ENCODE measurements at places on chromosomes 1 and 21.

DNA sequence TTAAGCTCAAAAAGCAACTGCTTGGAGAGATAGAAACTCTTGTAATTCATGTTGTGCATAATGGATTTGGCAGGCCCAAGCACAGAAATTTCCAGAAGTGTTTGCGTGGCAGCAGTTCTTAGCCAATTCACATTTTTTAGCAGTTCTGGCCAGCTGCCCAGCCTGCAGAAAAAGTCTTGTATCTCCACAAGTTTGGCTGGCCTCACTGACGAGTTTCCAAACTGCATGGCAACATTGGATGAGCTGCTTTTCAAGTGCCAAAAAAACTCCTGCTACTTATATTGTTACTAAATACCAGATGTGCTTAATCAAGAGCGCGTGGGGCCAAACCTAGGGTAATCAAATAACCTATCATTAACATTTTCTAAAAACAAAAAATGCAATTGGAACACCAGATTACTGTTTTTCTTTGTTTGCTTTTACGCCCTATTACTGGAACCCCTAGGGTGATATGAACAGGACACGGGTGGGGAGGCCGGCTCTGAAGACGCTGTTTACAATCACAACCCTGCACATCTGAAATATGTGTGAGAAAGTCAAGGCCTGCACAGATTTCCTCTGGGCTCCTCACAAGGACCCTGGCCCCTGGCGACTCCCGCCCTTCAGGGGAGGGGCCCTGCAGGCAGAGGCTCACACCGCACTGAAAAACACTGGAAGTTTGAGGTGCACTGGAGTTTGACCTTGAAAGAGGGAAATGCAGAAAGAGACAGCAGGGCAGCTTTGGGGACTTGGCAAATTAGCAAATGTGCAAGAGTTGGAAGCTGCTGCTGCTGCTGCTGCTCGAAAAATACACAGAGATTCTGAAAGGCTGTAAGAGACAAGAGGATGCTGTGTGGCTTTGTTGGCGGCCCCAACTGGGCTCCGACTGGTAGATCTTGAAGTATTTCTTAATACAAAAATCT, 55.2 kb upstream of the TARBP1 start:
- DNase-seq = peak; percentile 41

DNA sequence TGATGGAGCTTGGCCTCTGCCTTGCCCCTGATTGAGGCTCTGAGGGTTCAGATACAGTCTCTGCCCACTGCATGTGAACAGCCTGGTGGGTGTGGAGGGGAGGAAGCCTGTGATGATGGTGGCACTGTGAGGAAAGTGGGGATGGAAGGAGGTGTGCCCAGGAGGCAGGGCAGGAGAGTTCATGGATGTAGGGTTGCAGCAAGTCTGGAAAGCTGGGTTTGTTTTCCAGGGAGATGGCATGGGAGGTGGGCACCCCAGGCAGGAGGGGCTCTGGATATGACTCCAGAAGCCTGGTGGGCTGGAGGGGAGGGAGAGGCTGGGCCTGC, 63.2 kb downstream of the ADARB1 start:
- no peak for DNase-seq

GRCh38 chr1:43354936-43355335, 3.8 kb upstream of the CDC20 start:
- DNase-seq = no peak

GRCh38 chr1:225845571-225846259, 35.8 kb downstream of the EPHX1 start:
- peak; percentile 19 for DNase-seq

DNA sequence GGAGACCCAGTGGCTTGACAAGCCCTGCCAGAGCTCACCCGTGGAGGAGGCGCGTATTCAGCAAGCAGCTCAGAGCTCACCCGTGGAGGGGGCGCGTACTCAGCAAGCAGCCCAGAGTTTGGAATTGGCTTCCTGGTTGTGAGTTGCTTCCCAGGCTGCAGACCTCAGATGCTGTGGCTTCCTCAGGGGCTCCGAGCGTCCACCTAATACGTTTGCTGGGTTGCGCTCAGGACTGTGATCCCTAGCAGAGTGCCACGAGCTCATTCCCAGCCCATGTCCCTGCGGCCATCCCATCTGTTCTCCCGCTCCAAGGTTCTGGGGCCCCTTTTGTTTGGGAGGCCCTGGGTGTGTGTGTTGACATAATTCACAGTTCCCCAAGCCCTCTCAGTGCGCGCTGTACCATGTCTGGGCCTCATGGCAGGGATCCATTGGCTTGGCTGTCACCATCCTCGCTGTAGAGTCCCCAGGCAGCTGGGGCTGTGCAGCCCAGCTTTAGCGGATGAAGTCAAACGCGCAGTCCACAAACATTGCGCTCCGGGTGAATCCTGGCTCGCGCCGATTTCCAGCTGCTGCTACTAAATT, 3.6 kb downstream of the AJAP1 start:
- no peak for DNase-seq

DNA sequence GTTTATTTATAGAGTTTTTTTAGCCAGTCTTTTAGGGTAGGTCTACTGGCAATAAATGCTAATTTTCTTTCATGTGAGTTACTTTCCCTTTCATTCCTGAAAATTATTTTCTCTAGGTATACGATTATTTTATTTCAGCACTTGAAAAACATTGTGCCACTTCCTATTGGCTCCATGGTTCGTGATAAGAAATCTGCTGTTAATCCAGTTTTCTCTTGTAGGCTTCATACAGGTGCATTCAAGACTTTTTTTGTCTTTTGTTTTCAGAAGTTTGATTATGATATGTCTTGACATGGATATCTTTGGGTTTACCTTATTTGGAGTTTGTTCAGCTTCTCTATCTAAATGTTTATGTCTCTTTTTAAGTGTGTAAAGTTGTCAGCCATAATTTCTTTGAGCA, 148.3 kb downstream of the HS2ST1 start:
- DNase-seq = no peak

DNA sequence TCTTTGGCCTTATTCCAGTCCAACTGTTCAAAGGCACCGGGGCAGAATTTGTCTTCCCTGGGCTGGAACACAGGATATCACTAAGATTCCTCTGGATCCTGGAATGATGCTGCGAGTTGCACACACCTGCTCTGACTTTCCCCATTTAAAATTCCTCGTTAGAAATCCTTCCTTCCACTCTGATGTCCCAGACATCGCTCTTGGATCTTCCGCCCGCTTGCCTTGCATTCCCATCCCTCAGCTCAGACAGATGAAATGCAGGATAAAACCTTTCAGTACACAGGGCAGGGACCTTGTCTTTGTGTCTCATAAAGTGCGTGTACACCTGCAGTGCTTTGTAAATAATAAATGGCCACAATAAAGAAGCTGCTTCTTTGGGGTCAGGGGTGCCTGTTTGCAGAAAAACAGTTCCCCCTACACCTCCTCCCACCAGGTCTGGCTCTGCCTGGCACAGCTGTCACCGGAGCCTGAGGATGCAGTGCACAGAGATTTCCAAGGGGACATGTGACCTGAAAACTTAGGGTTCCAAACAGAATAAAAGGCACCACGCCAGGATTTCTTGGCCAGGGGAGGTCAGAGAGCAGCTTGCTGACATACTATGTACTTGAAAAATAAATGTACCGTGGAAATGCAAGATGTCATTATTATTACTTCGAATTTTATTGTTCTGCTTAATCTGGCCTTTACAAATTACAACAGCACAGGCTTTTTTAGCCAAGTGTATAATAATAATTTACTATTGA, 62.9 kb upstream of the SYT6 start:
- no peak for DNase-seq

DNA sequence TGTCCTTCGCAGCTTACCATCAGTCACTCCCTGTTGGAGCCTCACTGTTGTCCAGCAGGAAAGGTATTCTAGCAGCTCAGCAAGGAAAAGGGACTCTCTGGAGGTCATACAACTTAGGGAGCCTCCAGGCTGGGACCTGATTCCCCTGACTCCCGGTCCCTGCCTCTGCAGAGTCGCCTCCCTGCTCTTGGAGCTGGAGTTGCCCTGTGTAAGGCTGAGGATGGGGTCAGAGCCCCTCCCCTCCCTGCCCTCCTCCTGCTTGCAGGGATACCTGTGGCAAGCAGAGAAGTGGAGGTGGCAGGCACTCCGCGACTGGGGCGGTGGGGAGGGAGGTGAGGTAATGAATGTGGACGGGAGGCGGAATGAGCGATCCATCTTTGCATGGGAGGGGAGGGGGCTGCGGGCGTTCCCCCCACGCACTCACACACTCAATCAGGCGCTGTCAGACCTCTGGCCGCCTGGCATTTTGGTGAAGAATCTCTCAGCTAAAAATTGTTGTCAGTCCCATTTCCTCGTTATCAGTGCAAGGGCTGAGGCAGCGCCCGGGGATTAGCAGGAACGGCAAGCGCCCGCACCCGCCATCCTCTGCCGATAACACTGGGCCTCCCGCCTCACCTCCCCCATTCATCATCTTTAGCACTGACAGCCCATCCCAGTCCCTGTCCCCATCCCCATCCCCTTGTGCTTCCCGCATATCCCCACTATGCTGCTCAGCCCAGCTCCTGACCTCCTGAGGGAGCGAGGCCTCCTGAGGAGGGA, 64.3 kb downstream of the TMEM53 start:
- DNase-seq = no peak

- DNase-seq = no peak
Observed at GRCh38 chr1:3360646-3361257, 93.7 kb upstream of the ARHGEF16 start.

GRCh38 chr1:183272390-183272848, 86.4 kb downstream of the LAMC2 start:
- no peak for DNase-seq

- no peak for DNase-seq
Observed at GRCh38 chr1:58844176-58844575, 60.3 kb upstream of the JUN start.

- DNase-seq = no peak
Observed at GRCh38 chr1:92425617-92426016, 61.1 kb downstream of the GFI1 start.

GRCh38 chr1:224623310-224623714, 7.2 kb downstream of the CNIH3 start:
- DNase-seq = no peak

DNA sequence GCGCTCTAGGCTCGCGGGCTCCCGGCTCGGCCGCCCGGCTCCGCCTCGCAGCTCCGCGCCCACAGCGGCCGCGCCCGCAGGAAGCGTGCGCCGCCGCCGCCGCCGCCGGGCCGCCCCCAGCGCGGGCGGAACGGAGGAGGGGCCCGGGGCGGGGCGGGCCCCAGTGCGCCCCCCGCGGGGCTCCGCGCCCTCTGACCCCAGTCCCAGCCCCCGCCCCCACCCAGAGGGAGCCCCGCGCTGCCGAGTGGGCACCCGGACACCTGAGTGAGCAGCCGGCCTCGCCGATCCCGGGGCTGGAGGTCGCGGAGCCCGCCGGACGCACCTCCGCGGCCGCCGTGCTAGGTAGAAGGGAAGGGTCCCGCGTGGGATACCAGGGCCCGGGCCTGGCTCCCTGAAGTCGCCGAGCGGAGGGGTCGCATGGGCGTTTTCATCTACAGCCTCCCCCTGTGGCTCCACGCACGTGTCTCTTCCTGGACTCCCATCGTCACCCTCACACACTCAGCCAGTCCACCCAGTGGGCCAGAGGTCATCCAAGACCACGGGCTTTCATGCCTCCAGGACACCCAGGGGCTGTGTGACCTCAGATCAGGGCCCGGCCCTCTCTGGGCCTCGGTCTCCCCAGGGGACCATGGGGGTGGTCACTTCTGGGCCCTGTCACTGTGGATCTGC, at the start of gene SDC3:
Gene SDC3 (minus strand): TSS at position 63 of the 669 bp plus-strand sequence. CDS start 172 bp downstream, outside the sequence.
- no peak for DNase-seq

GRCh38 chr1:52569449-52570210, 16.7 kb upstream of the TUT4 start:
- DNase-seq = no peak

DNA sequence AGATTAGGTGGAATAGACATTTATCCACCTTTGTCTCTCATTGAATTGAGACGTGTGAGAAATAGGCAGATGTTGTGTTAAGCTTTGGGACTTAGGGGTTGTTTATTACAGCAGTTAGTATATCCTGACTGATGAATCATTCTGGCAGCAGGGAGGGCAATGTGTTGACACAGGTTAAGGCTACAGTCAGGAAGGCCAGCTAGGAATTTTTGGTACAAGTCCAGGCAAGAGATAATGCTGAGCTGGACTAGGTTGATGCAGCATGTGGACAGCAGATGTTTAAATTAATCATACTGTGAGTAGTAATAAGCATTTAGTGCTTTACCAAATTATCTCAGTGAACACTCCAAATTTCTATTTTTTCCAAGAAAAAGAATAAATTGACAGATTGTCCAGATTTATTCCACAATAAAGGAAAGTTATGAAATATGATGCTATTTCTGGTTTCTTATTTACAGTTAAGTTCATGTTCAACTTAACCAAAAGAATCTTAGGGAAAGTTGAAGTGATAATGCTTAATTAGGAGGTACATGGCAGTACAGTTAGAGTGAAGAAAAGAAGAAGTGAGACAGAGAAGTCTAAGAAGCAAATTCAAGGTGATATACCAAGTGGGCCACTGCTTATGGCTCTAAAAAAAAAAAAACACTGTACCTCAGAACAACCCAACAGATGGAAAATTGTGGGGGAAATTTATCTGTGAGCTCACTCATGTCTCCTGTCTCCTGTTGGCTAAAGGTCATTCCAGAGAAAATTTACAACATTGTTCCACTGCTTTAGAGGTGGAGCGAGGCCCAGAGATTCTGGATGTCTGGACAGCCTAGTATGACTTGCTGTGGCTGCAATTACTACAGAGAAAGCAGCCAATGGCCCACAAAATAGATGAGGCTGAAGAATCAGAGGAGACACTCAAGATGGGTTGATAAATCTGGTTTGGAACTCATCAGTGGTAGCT, 102.7 kb upstream of the C21orf91 start:
- DNase-seq = no peak

- no peak for DNase-seq
Observed at GRCh38 chr21:46000182-46000730, 18.7 kb downstream of the COL6A1 start.

DNA sequence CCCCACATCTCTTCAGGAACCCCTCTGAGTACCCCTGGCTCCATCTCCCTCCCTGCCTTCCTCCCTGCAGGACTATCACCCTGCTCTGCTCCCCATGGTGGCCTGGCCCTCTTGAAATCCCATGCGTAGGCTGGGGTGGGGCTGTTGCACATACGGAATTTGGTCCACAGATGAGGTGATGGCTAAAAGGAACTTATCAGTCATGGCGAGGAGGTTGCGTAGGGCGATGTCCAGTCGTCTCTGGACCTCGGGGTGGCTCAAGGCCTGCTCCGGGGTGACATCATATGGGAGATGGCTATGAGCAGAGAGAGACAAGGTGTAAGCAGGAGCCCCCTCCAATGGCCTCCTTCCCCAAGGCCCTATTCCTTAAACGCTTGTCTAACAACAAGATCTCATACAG, 35.3 kb downstream of the IQGAP3 start:
- DNase-seq = no peak

- DNase-seq = no peak
Observed at GRCh38 chr1:25694167-25695007, 77.8 kb downstream of the MAN1C1 start.

GRCh38 chr1:234701737-234702341, 91.9 kb upstream of the IRF2BP2 start:
- DNase-seq = no peak

DNA sequence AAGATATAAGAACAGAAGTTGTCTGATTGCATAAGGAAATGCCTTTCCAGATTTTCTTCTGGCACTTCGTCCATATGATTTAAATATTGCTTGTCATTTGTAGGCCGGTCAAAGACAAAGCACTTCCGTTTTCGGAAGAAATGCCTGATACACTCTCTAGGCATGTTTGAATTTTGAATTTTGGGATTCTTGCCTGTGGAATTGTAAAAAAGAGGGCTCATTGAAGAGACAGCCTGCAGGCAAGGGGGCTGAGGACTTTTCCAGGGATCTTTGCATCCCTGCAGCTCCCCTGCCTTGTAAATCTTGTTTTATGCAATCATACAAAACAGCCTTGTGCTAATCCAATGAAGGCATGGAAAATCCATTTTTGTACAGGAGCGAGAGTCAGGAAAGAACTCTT, 7.4 kb downstream of the GBP4 start:
- no peak for DNase-seq

All from NCI-H748 treated with DMSO at 0.1 percent for 48 hours (cell line).